Type B pancreatic cell (in vitro differentiated cells): ENCODE measurements at places on chromosomes 16 and 17.

GRCh38 chr17:1461198-1461944 is 5.3 kb upstream of the CRK start:
- DNase-seq, result no peak

GRCh38 chr17:41340934-41341861 is 9.4 kb downstream of the KRT33A start:
- no peak for DNase-seq

DNA sequence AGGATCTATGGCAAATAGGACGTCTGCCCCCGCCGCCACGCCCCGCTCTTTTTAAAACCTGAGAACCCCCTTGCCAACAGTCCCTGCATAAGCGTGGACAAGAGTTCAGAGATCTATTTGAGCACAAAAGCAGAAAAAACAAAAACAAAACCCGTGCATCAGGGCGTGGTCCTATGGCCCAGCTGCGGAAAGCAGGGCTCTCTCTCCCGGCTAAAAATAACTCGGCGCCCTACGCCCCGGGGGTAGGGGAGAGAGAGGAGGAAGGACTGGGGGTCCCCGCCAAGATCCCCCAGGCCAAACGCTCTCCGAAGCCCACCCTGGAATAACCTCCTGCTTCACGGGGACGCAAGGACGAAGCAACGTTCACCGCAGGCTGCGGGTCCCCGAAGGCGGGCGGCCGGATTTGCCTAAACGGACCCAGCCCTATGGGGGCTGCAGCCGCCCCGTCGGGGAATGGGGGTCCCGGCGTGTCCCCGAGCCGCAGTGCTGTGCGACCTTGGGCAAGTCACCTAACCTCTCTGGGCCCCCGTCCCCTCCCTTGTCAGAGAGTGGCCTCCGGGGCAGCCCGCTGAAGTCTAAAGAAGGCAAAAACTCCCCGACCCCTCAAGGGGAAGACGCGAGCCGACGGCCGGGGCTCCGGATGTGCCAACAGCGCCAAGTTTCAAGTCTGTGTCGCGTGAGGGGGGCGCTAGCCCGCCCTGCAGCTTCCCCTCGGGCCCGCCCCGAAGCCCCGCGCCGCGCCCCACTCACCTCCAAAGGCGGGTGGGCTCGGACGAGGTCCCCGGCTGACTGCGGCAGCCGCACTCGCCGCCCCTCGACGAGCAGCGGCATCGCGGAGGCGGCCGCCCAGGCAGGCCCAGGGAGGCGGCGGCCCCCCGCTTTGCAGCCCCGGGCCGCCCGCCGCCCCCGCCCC is 477 bp downstream of the NTAN1 start:
- DNase-seq, result no peak

DNA sequence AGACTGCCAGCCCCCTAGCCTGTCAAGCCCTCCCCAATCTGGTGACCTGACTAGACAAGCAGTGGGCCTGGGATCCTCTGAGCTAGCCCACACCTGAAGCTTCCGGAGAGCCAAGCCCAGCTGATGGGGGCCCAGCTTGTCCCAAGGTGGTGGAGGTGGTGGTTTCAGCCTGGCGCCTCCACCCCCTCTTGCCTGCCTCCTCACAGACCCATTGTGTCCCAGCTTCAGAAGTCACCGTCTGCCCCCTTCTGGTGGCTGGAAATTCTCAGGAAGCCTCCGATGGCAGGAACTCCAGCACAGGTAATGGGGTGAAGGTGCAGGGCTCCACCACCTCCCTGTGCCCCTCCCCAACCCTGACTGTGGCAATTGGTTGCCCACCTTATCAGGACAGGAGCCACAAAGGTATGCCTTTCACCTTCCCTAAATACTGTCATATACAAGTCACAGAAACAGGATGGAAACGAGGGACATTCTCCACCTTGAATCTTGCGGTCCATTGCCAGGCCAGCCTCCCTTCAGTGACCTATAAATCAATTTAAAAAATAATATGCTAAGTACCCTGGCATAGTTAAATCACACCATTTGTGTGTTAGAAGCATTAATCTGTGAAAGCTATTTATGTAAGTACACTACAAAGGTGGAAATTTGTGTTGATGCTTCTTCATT is 66.0 kb upstream of the ZNF423 start:
- DNase-seq, result peak; percentile 79

DNA sequence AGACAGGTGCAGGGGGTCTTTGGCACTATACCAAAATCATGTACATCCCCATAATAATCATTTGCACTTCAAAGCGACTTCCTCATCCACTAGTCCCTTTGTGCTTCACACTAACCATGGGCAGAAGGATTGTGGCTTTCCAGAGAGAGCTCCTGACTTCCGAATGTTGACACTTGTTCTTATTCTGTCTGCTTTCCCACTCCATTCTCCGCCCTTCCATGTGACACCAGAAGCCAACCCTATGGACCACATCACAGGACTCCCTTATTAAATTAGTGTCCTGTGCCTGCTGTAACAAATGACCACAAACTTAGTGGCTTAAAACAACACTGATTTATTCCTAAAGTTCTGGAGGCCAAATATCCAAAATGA is 91.6 kb downstream of the CMC2 start:
- DNase-seq, result no peak

DNA sequence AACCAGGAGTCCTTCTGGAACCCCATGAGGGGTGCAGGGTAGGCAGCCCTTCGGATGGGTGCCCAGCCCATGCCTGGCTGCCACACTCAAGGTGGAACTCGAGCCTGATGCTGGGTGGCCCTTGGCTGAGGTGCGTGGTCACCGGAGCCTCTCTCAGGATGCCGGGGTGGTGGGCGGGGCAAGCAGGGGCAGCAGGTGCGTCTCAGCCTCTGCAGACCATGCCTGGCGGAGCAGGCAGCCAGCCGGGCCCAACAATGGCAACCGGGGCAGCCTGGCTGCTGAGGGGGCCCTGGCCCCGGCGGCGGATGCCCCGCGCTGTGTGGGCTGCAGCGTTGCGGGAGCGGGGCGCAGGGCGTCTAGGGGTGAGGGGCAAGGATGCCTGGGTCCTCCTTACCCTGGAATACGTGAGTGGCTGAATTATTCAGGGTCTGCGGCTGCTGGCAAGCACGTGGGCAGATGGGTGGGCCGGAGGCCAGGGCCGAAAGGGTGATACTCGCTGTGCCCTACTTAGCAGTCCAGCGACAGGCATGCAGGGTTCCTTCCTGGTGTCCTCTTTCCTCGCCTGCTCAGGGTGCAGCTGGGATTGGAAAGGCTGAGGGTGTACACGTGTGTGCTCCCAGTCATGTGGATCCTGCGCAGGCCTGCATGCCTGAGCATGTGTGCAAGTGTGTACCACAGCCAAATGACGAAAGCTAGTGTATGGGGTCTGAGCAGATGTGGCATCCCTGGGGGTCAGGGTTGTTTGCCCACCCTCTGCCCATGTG is 14.6 kb downstream of the MYO15A start:
- no peak for DNase-seq

DNA sequence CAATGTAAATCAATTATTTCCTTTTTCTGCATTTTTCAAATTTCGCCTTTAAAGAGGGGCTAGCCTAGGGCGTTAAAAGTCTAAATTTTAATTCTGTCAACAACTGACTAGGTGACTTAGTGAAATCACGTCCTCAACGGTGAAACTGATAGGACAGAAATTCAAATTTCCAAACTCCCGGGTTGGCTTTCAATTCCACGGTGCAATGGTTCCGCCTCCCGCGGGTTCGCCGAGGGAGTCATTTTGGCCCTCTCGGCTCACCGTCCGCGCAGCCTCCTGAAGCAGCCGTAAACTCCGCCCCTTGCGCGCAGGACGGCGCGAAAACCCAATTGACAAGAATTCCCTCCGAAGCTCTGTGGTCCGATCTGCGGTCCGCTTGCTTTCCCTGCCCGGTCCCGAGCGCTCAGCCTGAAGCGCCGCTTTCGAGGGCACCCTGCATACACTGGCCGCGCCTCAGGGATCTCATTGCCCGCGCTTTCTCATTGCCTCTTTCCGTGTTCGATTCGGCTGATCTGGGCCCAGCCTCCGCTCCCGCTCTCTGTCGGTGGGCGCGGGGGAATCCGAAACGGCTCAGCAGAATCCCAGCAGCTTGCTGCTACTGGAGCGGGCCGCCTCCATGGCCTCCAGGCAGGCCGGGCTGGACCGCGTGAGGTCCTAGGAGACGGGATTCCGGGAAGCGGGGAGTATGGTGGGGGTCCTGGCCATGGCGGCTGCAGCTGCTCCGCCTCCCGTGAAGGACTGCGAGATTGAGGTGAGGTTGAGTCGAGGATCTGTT is at the start of gene ATAD5:
TSS of gene ATAD5 (plus strand) at position 304 of the 775 bp plus-strand sequence. CDS start at position 686, 382 bp downstream.
- peak; percentile 89 for DNase-seq

GRCh38 chr17:21191698-21192097 is 22.3 kb downstream of the TMEM11 start:
- DNase-seq, result no peak

GRCh38 chr17:38353086-38353604 is 1.5 kb downstream of the SOCS7 start:
- DNase-seq, result no peak

- no peak for DNase-seq
Observed at GRCh38 chr16:54207837-54208236, 78.8 kb downstream of the IRX3 start.

- no peak for DNase-seq
Observed at GRCh38 chr17:68820825-68821481, 134.2 kb downstream of the ABCA8 start.

DNA sequence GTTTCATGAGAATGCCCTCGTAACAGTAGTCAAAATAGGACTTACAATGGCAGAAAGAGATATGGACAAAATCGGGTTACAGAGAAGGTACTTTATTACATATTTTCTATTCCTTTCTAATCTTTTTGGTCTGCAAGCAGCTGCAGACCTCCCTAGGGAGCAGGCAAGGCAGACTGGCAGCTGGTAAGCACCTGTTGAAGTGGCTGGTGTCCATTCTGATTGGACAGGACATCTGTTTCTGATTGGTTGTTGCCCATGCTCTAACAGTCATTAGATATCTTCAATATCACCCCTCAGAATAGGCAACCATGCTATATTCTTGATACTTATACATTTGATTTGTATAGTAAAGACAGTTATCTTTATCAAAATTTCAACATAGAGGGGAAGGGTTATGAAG is 606.3 kb downstream of the KCNJ2 start:
- no peak for DNase-seq

DNA sequence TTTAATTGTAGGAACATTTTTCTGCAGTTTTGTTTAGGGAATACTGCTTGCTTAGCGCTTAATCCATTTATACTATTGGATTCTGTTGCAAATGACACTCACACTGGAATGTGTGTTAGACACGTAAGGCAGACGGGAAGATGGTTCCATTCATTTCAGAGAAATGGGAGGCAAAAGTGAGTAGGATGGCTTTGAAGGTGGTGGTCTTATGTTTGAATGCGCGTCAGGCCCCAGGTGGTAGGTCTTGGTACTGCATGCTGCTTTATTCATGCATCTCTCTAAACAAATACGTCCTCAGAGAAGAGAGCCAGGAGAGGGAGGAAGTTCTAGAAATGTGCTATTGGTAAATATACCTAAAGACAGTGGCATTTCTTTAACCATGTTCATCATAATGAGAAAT is 997.6 kb upstream of the RBFOX1 start:
- DNase-seq, result no peak

DNA sequence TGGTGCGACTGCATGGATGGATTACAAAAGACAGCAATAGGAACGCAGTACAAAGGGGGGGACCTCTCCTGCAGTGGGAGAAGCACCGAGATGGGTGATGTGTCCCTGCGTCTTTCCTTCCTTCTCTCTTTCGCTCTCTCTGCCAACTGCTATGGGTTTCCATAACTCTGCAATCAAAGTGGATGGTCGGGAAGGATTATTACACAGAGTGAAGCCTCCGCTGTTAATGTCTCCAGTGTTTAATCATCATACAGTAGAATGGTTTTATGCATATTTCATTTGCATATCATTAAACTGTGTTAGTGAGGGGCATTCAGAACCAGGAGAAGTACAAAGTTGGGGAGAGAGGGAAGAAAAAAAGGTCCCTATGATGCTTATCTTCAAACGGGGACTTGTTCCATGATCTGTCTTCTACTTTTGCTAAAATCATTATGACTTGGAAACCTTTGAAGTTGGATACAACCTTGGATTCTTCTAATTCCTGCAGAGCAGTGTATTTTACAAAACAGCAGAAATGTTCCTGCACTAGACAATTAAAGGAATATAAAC is 255.9 kb upstream of the PMFBP1 start:
- no peak for DNase-seq

DNA sequence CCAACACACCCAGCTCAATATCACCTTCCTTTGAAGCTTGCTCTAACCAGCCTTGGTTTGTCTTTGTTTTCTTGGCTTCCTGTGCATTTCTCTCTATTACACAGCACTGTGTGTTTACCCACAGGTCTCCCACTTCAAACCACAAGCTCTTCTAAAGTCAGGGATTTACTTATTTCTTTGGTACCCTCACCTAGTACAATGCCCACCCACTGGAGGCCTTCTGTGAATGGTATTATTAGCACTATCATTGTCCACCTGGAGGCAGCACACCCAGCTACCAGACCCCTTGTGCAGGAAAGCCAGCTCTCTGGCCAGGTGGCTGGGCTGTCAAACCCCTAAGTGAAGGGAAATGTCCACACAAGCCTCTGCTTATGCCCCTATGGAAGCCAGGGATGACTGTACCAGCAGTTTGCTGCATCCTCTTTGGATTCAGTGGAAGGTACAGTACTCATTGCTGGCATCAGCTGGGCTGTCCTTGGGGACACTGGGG is 9.4 kb upstream of the TOP2A start:
- DNase-seq, result peak; percentile 44

DNA sequence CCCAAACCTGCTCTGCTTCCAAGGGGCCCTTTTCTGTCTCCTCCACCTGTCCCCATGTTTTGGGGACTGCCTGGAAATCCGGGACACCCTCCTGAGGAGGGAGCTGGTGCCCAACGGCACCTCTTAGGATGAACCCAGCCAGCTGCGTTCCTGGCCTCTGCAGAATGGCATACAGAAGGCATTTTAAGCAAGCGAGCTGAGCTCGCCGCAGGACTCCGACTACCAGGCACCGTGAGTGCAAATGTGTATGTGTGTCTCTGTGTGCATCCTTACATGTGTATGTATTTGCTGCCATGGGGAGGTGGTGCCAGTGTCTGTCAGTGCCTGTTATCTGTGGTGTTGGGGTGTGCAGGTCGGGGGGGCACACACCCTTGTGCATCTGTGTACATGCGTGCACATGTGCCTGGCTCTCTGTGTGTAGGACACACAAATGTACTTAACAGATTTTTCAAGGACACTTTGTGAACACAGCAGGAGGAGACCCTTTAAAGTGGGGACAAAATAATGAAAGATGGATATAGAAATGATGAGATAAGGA is 39.3 kb downstream of the ABAT start:
- DNase-seq, result no peak

GRCh38 chr17:1197781-1198490 is 18.2 kb upstream of the ABR start:
- DNase-seq, result no peak

DNA sequence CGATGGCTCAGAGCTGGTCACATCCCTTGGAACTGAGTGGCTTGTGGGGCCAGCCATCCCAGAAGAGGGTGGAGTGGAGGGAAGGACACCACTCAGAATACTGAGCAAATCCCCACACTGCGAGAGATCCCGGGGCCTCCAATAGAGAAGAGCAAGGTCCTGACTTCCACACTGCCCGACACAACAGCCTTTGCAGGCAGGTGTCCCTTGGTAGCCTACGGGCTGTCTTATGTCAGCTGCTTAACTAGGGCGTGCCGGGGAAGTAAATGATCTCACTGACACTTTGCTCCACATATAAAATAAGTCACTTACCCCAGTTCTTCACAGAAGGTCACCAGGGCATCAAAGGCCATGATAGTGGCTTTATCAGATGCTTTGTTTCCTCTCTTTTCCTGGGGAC is 16.1 kb downstream of the RECQL5 start:
- no peak for DNase-seq
